ENCODE measurements at places on chromosomes 11 and 22.

- no peak for DNase-seq
These were observed 130.4 kb downstream of the MSANTD4 start for GRCh38 chr11:105891685-105892084.

GRCh38 chr11:93939084-93939760 is 81.9 kb upstream of the HEPHL1 start:
- no peak for DNase-seq

DNA sequence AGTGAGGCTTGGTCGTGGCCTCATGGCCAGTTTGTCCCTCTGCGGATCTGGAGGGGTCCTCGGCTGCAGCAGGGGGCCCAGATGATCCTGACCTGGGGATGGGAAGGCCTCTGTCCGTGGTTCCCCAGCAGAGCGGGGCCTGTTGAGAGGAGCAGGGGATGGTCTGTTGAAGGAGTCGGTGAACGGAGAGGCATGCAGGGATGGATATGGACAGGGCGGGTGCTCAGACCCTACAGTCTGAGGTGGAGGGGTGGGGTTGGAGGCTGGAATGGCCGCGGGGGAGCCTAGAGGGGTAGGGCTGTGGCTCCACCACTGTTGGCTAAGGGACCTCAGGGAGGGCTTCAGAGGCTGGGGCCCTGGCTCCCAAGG is 33.8 kb downstream of the RTN4R start:
- DNase-seq, result no peak

GRCh38 chr22:22717664-22718063 is 73.2 kb downstream of the GGTLC2 start:
- DNase-seq, result no peak

- DNase-seq, result no peak
These were observed 128.8 kb upstream of the SORL1-AS1 start for GRCh38 chr11:121581607-121582006.

DNA sequence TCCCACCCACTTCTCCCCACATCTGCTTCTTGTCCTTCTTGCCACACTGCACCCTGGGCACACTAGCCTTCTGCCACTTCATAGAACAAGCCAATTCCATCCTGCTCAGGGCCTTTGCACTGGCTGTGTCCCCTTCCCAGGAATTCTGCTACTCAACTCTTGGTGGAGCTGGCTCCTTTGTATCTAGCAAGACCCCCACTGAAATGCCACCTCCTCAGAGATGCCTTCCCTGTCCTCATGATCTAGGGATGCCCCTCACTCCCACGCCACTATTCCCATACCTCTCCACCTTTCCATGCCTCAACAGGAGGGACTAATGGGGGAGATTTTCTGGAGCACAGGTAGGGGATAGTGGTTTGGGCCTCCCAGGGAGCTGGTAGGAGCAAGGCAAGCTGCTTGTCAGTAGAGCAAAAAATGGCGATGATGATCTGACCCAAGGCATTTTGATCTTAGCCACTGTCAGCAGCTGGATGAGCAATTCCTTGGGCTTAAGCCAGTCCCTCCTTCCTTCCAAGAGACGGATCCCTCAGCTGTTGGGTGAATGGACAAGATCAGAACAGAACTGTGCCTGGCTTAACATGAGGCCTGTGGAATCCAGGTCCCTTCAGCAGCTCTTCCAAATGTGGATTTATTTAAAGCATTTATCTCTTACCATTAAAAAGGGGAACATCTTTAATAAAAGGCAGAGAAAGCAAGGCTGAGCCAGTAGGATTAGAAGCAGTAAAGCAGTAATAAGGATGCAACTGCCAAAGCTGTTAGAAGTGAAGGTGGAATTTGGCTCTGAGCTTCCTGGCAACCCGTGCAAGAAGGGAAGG is 4.0 kb upstream of the PRDM11 start:
- DNase-seq, result no peak

DNA sequence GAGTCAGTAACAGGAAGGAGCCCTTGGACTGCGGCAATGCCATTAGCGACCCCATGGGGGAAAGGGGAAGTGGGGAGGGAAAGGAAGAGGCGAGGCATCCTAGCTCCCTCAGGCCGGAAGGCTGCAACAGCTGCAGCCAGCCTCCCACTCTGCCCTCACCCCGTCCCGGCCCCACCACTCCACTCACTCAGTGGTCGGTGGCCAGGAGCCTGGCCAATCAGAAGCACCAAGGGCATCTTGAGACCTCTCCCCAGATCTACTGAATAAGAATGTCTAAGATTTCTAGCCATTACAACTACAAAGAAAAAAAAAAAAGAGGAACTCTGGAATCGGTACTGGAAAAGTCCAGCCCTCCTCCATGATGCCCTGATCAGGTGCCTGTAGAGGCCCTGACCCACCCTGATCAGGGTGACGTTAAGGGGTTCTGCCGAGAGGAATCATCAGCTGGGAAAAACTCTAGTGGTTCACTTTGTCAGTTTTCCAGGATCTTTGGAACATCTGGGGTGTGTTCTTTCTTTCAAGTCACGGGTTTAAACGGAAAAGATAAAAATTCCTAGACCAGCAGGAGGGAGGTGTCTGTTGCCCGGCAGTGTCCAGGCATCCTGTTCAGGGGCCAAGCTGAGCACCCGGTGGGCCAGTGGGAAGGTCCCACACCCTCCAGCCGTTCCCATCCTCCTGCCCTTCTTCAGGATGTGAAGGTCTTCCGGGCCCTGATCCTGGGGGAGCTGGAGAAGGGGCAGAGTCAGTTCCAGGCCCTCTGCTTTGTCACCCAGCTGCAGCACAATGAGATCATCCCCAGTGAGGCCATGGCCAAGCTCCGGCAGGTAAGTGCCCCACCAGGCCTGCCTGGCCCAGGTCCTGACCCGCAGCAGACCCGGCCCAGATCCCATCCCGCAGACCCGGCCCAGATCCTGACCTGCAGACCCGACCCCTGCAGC is 14.4 kb downstream of the OAF start:
- no peak for DNase-seq

DNA sequence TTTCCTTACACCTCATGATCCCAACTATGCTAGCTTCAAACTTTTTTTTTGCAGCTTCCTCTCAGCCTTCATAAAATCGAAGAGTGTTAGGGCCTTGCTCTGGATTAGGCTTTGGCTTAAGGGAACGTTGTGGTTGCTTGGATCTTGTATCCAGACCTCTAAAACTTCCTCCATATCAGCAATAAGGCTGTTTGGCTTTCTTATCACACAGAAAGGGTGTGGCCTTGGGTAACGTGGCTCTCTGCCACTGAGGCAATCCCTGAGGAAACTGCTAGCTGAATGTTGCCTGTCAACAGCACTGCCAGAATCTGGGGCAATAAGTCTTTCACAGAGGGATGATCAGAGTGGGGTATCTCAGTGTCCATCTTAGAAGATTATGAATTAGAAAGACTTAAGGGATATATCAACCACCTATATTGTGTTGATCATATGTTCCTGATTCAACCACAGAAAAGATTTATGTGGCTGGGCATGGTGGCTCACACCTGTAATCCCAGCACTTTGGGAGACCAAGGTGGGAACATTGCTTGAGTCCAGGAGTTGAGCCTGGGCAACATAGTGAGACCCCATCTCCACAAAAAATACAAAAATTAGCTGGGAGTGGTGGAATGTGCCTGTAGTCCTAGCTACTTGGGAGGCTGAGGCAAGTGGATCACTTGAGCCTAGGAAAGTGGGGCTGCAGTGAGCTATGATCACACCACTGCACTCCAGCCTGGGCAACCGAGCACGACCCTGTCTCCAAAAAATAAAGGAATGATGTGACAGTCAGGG is 12.5 kb upstream of the CUL5 start:
- no peak for DNase-seq

DNA sequence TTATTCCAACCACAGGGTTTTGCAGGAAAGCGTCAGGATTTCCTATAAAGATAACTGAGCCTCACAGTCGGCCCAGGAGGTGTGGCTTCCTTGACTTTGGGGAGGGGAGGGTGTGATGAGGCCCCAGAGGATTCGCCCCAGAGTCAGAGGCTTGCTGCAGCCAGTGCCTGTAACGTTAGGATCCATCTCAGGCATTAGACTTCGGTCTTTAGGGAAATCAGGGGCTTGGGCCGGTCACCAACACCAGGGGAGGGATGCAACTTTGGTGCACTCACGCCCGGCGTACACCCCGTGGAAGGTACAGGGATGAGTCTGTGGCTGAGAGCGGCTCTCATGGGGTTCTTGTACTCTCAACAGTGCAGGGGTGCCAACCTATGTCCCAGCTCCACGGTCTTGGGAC is 5.7 kb upstream of the ANO1 start:
- no peak for DNase-seq

GRCh38 chr11:98895936-98896335 is 124.8 kb upstream of the CNTN5 start:
- DNase-seq, result no peak

DNA sequence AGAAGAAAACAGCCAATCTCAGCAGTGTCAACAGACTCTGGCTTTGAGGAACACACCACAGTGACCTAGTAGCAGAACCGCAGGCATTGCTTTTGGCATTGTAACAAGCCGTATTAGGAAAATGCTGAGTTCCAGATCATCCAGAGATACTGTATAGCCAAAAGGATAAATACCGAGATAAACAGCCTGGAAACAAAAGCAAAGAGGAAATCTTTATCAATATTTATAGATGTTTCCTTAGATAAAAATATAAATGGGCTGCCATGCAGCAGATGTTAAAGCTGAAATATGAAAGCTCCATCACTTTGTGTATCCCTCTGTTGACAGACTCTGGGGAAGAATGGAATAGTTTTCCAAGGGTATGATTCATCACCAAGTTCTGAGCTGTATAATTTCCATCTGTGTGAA is 98.9 kb upstream of the TP53AIP1 start:
- DNase-seq, result no peak

DNA sequence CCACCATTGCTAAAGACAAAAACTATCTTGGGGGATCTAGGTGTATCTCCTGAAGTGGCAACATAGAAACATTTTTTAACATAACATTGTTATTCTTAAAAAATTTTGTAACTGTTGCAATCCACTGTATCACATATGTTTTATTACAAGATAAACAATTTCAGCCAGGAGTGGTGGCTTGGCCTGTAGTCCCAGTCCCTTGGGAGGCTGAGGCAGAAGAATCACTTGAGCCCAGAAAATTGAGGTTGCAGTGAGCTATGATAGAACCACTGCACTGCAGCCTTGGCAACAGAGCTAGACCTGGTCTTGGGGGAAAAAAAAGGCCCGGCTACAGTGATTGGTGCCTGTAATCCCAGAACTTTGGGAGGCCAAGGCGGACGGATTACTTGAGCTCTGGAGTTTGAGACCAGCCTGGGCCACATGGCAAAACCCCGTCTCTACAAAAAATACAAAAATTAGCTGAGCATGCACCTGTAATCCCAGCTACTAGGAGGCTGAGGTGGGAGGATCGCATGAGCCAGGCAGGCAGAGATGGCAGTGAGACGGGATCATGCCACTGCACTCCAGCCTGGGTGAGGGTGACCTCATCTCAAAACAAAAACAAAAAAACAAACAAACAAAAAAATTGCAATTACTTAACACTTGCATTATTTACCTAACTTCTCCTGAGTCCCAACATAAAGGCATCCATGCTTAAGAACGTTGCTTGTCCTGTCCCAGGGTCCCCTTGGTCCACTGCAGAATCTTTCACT is 1.5 kb upstream of the DEPDC5 start:
- DNase-seq, result no peak

DNA sequence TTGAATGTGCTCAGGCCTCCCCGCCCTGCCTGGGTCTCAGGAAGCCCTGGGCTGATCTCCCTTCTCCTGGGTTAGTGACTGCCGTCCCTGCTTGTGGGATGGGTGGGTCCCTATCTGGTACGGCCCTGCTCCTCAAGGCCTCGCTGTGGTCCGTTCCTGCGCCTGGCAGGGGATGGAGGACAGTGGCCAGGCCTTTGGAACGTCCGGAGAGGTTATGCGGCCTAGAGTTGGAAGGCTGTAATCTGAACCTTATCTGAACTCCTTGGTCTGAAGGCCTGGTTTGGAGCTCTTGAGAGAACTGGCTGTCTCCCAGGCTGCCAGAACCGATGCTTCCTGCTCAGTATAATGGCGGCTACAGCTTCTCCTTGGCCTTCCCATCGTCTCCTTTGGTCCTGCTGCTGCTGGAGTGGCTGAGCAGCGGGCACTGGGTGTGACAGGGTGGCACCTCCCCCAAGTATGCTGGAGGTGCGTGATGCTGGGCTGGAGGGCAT is 72.8 kb downstream of the FLI1 start:
- DNase-seq, result no peak

DNA sequence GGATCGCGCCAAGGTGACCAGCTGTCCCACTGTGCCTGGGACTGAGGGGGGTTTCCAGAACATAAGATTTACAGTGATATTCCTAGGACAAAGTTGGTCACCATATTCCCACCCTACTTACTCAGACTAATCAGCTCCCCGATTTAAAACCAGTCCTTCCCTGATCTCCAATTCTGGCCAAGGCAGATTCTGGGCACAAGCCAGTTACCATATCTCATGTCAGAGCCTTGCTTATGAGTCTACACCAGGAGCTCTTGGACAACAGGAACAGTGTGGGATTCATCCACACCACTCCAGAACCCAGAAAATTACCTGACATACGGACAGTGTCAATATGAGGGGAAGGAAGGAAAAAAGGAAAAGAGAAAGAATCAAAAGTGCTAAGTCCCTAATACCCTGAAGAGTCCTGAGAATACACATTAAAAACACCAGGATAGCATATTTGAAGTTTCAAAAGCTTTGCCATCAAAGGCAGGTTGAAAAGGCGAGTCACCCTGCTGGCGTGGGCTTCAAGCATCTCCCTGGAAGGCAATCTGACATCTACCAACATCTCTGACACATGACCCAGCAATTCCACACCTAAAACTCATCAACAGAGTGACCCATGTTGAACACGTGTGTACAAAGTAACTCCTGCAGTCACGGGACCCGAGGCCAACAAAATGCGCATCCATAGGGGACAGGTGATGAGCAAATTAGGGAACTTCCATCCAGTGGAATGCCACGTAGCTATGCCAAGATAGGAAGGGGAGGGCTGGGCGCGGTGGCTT is 8.0 kb upstream of the IL2RB start:
- DNase-seq, result peak; percentile 19

DNA sequence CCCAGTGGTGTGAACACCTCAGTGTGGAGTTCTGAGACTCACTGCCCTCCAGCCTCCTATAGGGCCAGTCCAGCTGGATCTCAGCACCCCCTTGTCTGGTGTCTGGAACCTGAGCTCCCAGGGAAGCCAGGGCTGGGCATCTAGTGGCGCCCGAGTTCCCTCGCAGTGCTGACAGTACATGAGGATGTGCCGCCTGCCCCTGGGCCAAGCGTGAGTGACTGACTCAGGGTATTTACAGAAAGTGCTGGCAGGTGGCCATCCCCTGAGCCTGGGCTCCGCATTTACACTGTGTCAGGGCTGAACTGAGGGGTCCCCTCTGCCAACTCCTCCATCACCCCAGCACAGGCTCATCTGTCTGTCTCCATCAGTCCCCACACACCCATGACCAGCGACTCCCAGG is 185.3 kb downstream of the BRD1 start:
- DNase-seq, result no peak

GRCh38 chr11:1927026-1927847 is 7.7 kb downstream of the TNNT3 start:
- DNase-seq, result no peak

GRCh38 chr11:110971140-110971539 is 258.9 kb upstream of the ARHGAP20 start:
- DNase-seq, result no peak

- no peak for DNase-seq
These were observed 848.7 kb downstream of the OPCML start for GRCh38 chr11:132683602-132684001.

- no peak for DNase-seq
These were observed 4.0 kb upstream of the GPR83 start for GRCh38 chr11:94405062-94405833.

All from activated naive CD4-positive, alpha-beta T cell treated with Interleukin-2 at 50 U/mL for 16 hours (primary cell).